HTR-8/SVneo (cell line): ENCODE measurements at places on chromosomes 1 and 21.

- peak; percentile 14 for DNase-seq
Observed at GRCh38 chr1:98794196-98794886, 132.8 kb downstream of the SNX7 start.

- peak; percentile 89 for DNase-seq
Observed at GRCh38 chr1:21869620-21870121, 57.6 kb downstream of the LDLRAD2 start.

- no peak for DNase-seq
Observed at GRCh38 chr1:25746299-25747045, 53.5 kb upstream of the SELENON start.

DNA sequence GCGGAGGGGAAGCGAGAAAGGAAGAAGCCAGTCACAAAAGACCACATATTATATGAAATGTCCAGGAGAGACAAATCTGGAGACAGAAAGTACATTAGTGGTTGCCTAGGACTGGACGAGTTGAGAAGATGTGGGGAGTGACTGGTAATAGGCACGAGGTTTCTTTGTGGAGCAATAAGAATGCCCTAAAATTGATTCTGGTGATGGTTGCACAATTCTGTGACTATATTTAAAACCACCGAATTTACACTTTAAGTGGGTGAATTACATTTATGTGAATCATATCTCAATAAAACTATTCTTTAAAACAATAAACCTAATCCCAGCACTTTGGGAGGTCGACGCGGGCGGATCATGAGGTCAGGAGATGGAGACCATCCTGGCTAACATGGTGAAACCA is 63.1 kb downstream of the ZNF281 start:
- DNase-seq = no peak

DNA sequence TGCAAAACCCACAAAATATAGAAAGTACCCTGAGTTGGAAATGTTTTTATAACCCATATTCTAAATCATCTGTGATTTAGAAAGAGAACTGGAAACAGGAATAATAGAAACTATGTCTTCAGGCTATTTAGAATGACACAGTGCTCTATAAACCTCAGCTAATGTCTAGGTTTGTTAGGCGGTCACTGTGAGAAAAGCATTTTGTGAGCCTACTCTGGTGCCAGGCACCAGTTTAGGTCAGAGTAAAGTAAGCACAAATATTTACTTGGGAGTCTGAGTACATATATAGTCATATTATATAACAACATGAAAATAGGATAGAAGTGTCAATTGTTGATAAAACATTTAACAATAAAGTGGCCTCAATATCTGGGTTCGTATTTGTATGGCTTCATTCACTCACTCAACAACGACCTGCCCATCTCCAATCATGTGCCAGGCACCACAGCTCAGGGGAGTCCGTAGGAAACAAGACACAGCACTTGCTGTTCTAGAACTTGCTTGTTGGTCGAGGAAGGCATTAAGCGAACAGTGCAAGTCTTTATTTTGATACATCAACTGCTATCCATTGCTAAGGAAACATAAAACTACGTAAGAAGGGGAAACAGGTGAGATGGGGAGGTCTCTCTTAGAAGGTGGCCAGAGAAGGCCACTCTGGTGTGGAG is 37.2 kb downstream of the GNB1 start:
- no peak for DNase-seq

GRCh38 chr1:87202922-87203655 is 125.6 kb upstream of the LMO4 start:
- DNase-seq = no peak

- no peak for DNase-seq
Observed at GRCh38 chr1:167229719-167230385, 9.2 kb downstream of the POU2F1 start.

- DNase-seq = no peak
Observed at GRCh38 chr21:44702111-44702972, 5.4 kb downstream of the KRTAP10-12 start.

GRCh38 chr1:11078631-11079030 is 18.8 kb upstream of the SRM start:
- DNase-seq = no peak

DNA sequence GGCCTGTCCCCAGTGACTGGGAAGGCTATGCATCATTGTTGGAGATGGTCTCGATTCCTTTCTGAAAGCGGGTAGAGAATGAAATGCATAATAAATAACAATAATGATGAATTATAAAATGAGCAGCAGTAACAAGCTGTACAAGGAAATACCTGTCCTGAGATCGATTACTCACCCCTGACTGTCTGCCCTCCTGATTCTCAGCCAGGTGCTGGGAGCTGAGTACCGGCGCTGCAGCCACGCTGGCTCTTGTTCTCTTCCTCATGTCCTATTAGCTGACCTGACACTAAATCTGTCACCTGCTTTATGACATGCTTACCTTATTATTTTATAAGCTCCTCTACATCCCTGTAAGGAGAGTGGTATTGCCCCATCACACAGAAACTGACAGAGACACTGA is 3.4 kb downstream of the AGPAT3 start:
- DNase-seq = no peak

DNA sequence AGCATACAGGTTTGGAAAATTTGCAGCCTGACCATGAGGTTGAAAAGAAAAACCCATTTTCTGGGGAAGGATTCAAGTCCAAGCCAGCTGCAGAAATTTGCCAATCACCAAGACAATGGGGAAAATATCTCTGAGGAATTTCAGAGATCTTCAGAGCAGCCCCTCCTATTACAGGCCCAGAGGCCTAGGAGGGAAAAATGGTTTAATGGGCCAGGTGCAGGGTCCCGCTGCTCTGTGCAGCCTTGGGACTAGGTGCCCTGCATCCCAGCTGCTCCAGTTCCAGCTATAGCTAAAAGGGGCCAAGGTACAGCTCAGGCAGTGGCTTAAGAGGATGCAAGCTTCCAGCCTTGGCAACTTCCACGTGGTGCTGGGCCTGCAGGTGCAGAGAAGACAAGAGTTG is 113.5 kb downstream of the GABPA start:
- DNase-seq = no peak

DNA sequence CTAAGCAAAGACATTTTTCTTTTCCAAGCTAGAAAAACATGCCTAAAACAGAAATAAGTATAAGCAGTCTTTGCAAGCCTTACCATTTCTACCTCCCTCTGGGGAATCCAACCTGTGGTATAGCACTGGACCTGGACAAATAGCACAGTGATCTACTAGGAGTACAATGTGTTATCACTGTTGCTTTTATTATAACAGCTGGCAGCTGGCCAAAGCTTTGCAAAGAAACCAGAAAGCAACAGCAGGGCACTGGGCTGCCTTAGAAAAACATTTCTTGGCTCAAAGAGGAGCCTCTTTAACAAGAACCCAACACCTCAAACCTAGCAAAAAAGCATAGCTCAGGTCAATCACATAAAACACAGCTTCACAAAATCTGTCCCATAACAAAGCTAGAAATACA is 294.5 kb upstream of the GREM2 start:
- no peak for DNase-seq

GRCh38 chr1:66563941-66564630 is 30.1 kb downstream of the SGIP1 start:
- DNase-seq = peak; percentile 38

- DNase-seq = no peak
Observed at GRCh38 chr1:102834688-102835320, 273.5 kb downstream of the COL11A1 start.

- DNase-seq = peak; percentile 91
Observed at GRCh38 chr1:31182352-31182751, 57.3 kb downstream of the NKAIN1 start.

DNA sequence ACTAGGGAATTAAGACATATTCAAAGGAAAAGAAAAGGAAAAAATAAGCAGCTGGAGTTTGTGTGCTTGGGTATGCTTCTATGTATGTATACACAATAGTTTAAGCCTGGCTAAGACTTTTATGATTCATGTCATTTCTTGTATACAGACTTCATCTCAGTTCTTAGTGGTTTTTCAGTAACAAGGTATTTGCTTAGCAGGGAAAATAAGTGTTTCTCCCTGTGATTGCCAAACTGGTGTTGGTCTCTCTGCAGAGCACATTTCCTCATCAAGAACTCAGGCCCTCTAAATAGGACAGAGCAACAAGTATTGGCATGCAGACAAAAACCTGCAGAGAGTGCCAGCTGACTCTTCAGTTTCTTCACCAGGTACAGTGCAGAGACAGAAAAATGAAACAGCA is 484.4 kb upstream of the ZRANB2 start:
- DNase-seq = no peak

- DNase-seq = no peak
Observed at GRCh38 chr1:16138772-16139221, 17.1 kb downstream of the EPHA2 start.

DNA sequence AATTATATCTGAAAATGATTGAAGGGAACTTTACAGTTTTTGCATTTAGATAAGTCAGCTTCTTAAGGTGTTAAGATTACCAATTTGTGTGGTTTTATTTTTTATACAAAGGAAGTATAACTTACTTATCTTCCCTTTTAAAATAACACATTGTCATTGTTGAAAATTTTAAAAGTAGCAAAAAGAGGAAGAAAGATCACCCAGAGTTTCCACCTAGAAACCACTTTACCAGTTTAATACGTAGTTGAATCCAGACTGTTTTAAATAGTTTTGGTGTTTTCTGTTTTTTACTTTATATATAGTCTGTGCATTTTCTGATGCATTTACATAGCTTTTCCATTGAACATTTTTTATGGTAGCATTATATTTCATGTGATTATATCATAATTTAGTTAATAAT is 6.1 kb downstream of the CCDC18 start:
- DNase-seq = no peak

DNA sequence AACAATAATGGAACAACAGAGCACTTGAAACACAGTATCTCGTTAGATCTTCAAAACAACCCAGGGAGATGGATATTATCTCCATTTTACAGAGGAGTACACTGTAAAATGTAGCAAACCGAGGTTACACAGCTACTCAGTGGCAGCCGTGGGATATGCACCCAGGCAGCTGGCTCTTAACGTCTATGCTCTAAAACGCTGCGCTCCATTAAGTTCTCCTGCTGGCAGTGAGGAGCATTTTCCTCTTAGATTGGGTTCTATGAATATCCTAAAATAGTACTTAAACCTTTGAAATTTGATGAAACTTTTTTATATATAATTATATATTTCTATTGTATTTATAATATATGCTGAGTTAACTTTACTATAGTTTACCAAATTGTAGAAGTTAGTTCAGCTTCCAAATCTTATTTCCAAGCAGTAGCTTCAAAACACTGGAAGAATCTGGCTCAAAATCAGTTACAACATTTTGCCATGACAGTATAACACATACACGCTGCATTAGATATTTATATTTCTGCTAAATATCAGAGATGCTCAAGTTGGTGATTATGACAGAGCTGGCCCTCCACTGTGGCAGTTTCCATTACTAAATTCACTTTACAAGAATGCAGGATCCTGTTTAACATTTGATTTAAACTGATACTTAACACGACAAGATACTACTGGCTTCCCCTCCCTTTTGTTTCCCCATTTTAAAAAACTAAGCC is 49.5 kb downstream of the TGFBR3 start:
- no peak for DNase-seq

GRCh38 chr1:9894115-9894514 is 16.0 kb downstream of the CTNNBIP1 start:
- no peak for DNase-seq

- DNase-seq = no peak
Observed at GRCh38 chr1:155094622-155094948, 15.9 kb downstream of the EFNA3 start.

DNA sequence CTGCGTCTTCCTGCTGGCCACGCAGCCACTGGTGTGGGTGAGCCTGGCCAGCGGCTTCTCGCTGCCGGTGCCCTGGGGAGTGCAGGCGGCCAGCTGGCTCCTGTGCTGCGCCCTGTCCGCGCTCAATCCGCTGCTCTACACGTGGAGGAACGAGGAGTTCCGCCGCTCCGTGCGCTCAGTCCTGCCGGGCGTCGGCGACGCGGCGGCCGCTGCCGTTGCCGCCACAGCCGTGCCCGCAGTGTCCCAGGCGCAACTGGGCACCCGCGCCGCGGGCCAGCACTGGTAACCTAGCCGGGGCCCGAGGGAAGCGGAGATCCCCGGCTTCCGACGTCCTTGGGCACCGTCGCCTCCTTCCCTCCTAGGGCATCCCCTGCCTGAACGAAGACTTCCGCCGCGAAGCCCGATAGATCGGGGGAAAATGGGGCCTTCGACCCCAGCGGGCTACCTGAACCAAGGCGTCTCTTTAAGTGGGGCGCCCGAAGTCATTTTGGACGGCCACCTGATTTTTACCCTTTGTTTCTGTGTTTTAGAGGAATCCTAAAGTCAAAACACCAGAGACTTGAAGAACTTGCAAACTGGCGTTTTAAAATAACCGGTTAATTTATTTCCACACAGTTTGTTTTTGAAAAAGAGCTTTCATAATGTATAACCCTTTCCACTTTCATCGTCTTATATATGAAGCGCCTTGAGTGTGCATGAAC is 2.0 kb downstream of the GPR88 start:
- DNase-seq = no peak

GRCh38 chr1:85689775-85690404 is 18.3 kb downstream of the ZNHIT6 start:
- no peak for DNase-seq

DNA sequence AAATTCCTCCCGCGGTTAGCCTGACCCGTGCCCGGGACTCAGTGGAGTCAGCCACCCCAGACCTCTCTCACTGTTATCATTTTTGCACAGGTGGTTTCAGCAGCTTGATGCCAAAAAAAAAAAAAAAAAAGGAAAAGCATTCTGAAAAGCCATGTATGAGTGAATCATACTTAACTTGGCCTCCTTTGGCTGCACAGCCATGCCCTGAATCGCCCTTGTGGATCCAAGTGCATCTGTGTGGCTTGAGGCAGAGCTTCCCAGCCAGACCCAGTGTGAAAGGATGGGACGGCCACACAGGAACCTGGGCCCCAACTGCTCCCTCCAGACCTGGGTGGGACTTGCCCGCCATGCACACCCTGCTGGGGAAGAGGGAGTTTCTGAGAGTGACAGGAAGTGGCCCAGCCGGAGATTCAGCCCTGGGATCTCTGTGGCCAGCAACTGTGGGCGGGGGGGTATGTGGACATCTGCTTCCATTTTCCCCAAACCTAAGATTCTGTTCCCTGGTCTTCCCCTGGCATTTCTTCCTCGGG is 8.6 kb downstream of the YBEY start:
- no peak for DNase-seq

DNA sequence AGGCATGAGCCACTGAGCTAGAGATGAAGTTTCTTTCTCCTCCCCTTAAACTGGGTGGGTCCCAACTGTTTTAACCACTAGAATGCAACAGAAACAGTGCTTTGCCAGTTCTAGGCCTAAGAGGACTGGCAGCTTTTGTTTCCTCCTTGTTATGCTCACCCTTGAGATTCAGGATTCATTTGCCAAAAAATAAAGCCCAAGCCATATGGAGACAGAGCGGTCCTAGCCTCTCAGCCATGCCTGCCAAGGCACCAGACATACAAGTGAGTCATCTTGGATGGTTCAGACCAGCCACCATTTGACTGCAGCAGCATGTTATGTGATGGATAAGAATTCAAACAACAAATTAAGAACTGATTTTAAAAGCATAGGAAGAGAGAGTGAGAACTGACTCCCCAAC is 38.1 kb upstream of the STUM start:
- no peak for DNase-seq
